ENCODE measurements at places on chromosomes 6 and 20. TPM values are rescaled to one million over a fixed set of nuclear protein-coding genes. Genes with fewer than 3 reads are reported as not detected.

Gene CALHM6
- 6.4 TPM for total RNA-seq

GRCh38 chr20:32411955-32412706 lies 54.0 kb downstream of the ASXL1 start:
- DNase-seq: no peak

DNA sequence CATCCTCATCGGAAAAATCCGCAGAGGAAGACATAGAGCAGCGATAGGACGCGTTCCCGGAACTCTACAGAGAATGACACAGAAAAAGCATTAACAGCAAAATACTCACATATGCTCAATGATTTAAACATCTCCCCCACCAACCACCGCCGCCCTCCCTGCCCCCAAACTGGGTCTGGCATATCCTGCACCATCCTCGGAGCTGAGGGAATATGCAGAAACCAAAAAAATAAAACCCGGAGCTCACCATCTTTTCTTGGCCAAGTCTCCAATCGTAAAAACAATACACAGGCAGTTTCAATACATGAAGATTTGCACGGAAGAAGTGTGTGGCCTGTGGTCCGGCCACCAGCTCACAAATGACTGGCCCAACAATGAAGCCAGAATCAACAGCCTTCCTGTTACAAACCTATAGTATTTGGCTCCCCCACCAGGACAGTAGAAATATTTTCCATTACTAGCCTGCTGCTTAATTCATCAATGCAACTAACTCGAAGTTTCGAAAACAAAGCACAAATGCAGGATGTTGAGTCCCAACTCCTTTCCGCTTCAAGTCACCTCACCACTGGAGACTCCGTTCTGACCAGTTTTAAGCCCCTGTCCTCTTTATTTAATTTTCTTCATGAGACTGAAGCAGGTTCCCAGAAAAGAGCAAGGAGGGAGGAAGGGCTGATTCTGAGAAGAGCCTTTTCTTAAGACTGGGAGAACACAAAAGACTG lies 103.2 kb upstream of the BEND6 start:
- peak; percentile 83 for DNase-seq

- DNase-seq: peak; percentile 37
These were observed 71.3 kb upstream of the SLC2A12 start for GRCh38 chr6:134123666-134124208.

- no peak for DNase-seq
These were observed 114.1 kb downstream of the CD83 start for GRCh38 chr6:14231501-14232280.

DNA sequence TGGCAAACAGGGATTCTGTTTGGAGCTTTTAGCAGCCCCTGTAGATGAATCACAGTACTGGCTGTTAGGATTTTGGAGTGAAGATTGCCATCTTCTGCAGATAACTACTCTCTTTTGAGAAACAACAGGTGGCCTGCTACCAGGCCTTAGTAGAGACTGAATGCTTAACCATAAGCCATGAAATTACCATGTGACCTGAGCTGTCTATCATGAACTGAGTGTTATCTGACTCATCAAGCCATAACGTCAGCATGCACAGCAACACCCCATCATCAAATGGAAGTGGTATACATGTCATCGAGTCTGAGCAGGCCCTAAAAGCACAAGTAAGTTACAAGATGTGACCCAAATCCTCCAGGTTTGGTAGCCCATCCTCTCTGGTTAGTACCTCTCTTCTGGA lies 132.6 kb downstream of the GPR63 start:
- no peak for DNase-seq

DNA sequence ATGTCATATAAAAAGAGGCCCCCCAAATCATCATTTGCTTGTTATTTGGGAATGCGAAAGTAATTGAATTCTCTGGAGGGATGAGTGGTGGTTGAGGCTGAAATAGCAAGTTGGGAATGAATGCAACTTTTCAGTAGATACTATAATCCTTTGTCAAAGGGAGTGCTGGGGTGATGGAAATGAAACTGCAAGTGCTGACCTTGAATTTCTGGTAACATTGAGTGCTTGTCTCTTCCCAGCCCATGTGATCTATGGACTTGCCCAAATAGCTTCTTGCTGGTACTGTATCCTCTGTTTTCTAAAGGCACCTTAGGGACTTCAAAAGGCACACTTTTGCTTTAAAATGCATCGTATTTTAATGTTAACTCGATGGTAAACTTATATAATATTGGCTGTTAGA lies 14.8 kb downstream of the PAQR8 start:
- DNase-seq: no peak

DNA sequence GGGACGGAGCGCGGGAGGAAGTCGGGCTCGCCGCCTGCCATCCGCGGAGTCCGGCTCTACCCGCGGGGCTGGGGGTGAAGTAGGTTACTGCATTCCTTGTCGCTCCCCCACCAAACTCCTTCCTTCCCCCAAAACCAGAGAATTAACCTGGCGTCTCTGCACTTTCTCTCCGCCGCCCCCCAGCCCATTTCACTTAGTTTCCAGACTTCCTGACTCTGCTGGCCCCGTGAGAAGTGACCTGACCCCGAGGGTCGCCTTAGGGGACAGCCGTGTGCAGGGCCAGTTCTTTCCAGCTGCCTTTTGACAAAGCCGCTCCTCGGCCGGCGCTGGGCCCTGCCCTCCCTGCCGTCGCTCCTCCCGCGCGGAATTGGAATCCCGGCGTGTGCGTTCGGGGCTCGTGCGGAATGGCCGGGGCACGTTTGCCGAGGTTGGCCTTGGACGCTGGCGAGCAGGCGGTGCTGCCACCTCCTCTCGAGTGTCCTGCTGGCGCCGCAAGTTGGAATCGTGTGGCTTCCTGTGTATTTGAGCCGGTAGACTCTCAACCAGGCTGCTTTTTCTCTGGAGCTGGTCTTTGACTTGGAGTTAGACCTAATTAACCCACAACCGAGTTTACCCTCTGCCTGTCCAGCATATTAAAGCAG lies 650 bp downstream of the DCBLD1 start:
- DNase-seq: peak; percentile 61

Gene TUBB2B
- total RNA-seq: 4.1 TPM
